ENCODE measurements at places on chromosomes 3 and 15.
A peak's percentile ranks its signal among the peaks of the same experiment; 100 is the strongest.

- DNase-seq = peak; percentile 80
Observed at GRCh38 chr3:107431246-107432012, 54.2 kb downstream of the CCDC54 start.

DNA sequence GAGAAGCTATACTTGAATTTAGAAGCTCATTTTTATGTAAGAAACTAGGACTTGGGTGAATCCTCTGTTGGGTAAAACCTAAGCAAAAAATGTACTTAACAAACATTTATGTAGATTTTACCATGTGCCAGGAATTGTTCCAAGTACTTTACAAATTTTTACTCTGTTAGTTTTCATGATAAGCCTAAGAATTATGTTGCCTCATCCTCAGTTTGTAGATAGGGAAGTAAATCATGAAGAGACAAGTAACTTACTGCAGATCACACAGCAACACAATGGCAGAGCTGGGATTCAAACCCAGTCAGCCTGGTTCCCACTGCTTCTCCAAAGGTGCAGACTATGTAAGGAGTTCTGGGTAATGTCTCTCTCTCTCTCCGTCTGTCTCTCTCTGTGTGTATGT is 169.9 kb downstream of the DIPK2A start:
- no peak for DNase-seq

DNA sequence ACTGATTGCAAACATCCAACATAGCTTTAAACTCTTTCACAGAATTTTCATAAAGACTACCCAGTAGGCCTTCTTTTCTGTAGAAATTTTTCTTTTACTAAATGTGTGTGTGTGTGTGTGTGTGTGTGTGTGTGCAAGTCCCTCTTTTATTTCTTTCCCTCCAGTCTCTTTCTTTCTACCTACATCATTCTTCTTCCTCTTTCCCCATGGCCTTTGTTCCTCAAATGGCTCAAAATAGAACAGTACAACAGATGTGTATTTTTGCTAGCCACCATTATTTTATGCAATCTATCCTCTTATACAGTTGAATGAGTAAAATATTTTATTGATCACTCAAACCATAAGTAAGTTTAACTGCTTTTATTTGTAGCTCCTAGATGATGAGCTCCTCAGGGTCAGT is 76.4 kb downstream of the USF3 start:
- DNase-seq = no peak

DNA sequence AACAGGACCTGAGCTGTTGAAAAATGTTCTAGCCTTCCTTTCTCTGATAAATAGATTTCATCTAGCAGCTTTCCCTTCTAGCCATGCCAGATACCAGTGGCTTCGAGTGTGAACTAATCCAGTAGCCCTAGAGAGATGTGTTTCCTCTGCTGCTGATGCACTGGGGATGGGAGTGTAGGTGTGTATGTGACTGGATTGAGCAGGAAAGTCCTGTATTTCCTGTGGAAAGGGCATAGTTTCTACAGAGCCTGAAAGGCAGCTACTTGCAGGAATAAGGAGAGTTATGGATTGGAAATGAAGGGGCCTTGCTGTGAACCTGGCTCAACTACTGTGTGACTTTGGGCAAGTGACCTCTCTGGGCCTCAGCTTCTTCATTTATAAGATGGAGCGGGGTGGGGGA is 8.6 kb downstream of the TIMP4 start:
- no peak for DNase-seq

DNA sequence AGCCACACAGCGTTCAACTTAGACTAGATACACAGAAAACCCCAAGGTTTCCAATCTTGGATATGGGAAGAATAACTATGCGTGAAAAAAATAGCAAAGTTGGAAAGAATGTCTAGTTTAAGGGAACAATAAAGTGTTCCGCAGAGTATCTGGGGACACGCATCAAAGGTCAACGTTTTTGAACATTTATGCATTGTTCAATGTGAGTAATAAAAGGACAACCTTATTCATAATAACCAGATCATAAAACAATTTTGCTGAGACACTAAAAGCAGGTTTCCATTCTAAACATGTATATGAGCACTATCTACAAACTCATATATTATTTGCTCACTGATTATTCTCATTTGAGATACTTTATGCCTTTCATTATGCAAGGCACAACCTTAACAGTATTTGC is 7.8 kb downstream of the ANO10 start:
- DNase-seq = no peak

GRCh38 chr3:46022909-46023785 is 4.1 kb downstream of the XCR1 start:
- DNase-seq = no peak

DNA sequence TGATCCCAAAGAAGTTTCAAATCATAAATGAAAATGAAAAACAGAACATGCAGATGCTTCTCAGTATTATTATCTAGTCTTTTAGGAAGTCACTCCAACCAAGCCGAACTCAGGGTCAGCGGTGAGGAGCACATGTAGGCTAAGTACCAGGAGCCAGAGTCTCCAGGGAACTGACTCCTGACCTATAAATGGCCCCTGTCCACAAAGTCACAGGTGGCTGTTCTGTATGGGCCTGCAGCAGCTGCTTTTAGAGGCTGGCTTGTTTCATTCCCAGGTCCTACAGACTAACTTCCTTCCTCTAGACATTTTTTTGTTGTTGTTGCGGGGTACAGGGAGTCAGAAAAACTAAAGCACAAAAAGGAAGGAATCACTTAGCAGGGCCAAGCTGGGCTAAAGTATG is 54.6 kb downstream of the DAPK2 start:
- no peak for DNase-seq

- DNase-seq = no peak
Observed at GRCh38 chr3:73361591-73361990, 263.1 kb downstream of the PDZRN3 start.

DNA sequence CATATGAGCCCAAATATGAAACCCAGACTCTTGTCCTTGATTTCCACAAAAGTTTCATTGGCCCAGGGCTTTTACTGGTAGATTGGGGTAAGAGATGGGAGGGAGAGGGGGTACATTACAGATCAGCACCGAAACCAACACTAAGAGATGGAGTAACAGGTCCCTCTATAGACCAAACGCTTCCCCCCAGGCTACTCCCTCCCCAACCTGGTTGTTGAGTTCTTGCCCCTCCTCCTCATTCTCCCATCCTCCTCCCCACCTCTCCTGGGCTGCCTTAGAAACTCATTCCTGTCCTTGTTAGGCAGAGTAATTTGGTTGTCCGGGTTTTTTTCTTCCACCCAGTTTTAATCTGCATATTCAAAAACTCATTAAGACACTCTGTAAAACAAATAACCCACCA is 74.1 kb downstream of the MESD start:
- no peak for DNase-seq

DNA sequence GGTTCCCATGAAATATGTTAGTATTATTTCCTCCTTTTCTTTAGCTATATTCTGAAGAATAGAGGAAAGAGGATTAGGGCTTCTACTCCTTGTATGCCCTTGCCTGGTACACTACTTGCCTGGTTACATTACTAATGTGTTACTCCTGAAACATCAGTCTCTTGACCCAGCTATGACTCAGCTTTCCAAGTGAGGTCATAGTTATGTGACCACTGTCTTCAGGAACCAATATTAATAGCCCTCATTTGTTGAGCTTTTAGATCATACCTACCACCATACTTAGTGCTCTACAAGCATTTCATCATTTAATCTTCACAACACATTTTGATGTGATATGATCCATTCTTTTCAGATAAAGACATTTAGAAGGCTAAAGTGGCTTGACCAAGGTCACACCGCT is 60.3 kb downstream of the CMSS1 start:
- peak; percentile 54 for DNase-seq

DNA sequence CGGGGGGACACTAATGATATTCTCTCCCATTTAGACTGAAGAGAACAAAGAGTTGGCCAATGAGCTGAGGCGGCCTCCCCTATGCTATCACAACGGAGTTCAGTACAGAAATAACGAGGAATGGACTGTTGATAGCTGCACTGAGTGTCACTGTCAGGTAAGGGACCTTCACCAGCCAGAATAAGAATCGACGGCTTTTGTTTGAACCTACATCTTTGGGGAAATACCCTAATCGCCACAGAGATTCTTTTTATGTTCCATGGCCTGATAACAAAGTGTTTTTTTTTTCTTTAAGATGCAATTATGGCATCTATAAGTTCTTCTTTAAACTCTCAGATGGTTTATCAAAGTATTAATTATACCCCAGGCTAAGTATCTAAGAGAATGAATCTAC is 3.4 kb downstream of the THBS1 start:
- no peak for DNase-seq
